Bronchial epithelial cell (primary cell): ENCODE measurements at places on chromosomes 1 and 21. TPM values are rescaled to one million over a fixed set of nuclear protein-coding genes. Genes with fewer than 3 reads are reported as not detected.

The ATP6V1G3 gene
- total RNA-seq: not detected in 2 replicates

The CYB561D1 gene
- total RNA-seq: 5.0 and 8.1 TPM in 2 replicates

The LRRC41 gene
- 53.7 and 71.6 TPM in 2 replicates for total RNA-seq

The SYT11 gene
- total RNA-seq: 0.26 and 0.77 TPM in 2 replicates

GRCh38 chr1:192839162-192840066, 30.6 kb downstream of the RGS2 start:
- DNase-seq: no peak

GRCh38 chr1:90919190-90919719, 102.6 kb downstream of the ZNF644 start:
- DNase-seq: no peak

DNA sequence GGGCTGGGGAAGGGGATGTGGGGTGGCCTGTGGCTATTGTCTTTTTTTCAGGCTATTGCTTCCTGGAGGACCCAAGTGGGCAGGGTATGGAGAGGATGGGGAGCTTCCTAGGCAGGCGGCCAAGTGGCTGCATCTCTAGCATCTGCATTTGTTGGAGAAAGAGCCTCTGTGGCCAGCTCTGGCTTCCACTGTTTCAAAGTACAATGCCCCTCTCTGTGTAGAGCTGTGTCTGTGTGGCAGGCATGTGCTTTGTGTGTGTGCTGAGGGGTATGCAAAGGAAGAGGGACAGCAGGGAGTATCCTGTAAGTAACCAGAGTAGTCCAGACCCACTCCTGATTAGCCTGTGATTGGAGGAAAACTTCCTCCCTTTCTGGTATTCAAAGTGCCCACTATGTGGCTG, 40.6 kb downstream of the KCNA2 start:
- no peak for DNase-seq

GRCh38 chr1:116532671-116533428, 38.0 kb downstream of the CD58 start:
- no peak for DNase-seq

GRCh38 chr1:90341516-90341915, 346.6 kb downstream of the ZNF326 start:
- no peak for DNase-seq

GRCh38 chr21:33984021-33984481, 68.4 kb upstream of the ATP5PO start:
- DNase-seq: no peak

DNA sequence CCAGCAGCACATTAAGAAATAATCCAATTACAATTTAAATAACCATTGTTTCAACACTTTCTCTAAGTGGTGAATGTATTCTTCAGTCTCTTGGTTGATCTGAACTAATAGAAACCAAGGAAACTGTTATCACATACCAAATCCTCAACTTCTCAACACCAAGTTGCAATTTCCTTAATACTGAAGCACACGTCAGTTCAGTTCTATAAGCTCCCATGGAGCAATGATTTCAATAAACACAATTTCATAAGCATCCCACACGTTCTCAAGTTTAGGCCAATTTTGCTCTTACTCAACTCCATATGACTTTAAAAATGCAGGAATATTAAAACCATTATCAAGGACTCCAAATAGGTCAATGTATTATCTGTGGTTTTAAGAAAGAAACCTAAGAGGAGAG, 5.8 kb upstream of the ERG start:
- DNase-seq: no peak

DNA sequence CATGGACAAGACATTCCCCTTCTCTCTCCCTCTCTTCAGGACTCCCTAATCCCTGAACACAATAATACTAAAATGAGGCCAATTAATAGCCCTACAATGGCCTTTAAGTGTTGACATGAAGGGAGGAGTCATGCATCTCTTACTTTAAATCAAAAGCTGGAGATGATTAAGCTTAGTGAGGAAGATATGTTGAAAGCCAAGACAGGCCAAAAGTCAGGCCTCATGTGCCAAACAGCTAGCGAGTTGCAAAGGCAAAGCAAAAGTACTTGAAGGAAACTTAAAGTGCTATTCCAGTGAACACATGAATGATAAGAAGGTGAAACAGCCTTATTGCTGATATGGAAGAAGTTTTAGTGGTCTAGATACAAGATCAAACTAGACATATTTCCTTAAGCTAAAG, 49.5 kb upstream of the CD46 start:
- no peak for DNase-seq

DNA sequence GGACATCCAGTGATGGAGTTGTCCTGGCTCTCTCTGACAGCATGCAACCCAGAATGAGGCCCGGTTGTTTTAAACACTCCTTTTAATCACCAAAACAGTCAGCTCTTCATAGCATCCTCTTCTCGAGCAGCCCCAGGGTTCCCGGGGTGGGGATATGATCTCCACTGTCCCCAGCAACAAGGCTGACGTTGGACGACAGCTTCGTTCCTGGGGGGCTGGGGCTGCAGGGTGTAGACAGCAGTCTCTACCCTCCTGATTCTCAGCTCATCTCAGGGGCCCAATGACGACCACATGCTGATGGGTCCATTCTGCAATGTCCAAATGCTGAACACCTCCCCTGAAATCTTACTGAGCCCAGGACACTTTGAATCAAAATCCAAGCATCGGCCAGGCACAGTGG, 27.0 kb downstream of the TRIM11 start:
- DNase-seq: no peak

DNA sequence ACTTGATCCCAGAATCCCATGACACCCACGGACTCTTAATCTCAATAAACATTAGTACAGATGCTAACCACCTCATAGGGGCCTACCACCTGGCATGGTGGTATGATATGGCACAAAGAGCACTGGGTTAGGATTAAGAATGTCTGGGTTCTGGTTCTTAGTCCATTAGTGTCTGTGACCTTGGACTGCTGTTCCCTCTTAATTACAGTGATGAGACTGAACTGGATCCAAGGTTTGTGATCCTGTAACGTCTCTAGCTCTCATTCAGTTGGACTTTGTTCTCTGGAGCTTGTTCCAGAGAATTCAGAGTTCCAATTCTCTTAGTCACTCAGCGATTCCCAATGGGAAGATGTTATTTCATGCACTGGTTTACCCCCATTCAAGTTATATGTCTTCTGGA, 23.6 kb upstream of the PIGC start:
- no peak for DNase-seq

DNA sequence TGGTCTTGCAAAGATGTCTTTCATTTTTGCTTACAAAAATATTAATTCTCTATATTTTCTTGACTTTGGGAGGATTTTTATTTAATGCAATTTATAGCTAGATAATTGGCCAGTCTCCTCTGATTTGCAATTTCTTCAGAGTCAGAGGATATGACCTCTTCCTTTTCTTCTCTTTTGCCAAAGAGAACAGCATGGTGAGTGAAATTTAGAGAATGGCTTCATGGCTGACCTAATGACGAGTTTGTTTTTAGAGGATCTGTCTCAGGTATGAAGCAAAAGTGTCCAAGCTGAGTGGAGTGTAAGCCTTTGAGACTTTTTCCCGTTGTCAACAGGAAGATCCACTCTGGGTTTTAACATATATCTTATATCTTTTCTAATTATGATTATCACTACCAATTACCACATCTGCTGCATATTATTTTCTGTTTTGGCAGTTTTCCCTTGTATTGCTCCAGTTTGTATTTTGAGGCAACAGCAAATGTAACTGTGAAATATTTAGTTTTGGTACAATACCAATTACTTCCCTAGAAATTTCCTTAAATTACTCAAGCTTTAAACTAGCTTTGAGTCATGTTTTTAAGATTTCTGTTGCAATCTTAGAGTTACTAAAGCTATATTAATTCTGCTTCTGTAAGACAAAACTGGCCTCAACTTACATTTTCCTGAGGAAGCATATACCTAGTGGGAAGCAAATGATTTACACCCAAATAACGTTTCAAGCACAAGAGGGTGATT, 332.8 kb upstream of the ZRANB2 start:
- no peak for DNase-seq

GRCh38 chr1:58979086-58979485, 195.2 kb upstream of the JUN start:
- no peak for DNase-seq
